ENCODE measurements at places on chromosomes 1 and 21.

GRCh38 chr1:186046437-186047211 lies 312.4 kb downstream of the HMCN1 start:
- DNase-seq: no peak

DNA sequence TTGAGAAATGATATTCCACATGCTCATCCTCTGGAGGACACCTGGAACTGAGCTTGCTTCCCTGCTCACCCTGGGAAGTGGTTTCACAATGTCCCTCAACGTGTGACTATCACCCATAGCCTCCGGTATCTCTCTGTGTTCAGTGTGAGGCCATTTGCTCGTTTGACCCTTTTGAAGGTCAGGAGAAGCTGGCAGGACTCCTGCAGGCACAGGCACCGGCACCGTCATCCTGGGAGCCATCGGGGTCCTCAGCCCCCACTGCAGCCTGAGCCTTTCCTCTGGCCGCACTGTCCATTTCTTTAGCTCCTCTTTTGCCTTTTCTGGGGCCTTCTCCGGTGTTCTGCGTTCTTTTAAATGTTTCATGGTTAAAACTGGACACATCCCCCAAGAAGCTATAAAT lies 159.6 kb upstream of the COL6A1 start:
- no peak for DNase-seq

- no peak for DNase-seq
Observed at GRCh38 chr1:90319918-90320317, 325.0 kb downstream of the ZNF326 start.

DNA sequence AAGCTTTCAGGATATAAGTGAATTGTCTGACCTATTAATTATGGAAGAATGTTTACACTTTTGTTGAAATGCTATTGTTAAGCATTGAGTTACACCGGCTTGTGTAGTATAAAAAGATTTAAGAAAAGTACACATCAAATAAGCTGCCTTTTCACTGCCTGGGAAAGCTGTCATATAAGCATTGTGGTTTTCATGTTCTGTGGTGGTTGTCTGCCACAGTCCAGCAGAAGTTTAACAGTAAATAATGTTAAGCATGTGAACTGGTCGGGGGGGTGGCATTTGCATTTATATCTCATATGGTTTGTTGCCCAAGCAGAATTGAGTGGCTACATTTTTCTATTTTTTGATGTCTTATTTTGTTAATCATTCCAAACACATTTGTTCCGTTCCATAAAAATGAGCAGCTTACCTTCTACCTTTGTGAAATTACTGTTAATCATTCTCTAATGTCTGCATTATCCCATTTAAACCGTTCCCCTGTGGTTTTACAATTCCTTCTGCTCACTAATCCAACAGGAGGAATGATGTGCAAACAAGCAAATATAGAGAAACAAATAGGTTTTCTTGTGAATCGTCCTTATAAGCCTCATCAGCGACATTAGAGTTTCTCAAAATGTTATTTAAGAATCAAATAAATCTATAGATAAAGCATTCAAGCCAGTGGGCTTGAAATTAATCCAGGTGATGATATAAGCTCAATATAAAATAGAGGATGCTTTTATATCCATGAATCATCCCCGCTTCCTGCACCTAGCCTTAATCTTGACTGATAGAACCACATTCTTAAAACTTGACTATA lies 160.8 kb upstream of the SAMSN1 start:
- DNase-seq: no peak

GRCh38 chr21:35400233-35400939 lies 351.3 kb upstream of the RUNX1 start:
- DNase-seq: peak; percentile 19

GRCh38 chr1:156663178-156663577 lies 14.0 kb downstream of the NES start:
- no peak for DNase-seq

- no peak for DNase-seq
Observed at GRCh38 chr1:149979972-149980540, 30.5 kb downstream of the OTUD7B start.

DNA sequence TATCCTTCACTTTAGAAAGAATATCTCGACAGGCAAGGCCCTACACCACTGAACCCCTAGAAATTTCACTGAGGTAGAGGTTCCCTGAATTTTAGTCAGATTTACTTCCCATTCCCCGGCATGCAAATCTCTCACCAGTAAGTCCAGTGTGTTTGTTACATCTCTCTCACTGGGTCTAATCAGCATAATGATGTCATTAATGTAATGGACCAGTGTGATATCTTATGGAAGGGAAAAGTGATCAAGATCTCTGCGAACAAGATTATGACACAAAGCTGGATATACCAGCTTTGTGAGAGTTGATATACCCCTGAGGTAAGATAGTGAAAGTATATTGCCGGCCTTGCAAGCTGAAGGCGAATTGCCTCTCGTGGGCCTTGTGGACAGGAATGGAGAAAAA lies 7.9 kb downstream of the RNU11 start:
- no peak for DNase-seq

DNA sequence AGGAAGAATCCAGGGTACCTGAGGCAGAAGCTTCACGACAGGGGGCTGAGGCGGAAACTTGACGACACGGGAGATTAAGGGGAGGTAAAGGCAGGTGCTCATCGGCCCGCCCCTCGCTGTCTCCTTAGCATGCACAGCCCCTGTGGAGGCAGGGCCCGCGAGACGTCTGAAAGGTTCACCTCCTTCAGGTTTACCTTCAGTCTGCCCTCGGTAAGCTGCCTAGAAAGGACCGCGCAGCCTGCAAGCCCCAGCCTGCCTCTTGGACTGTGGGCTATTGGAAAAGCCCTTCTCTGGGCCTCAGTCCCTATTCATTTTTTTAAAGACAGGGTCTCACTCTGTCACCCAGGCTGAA lies 28.5 kb downstream of the KNCN start:
- no peak for DNase-seq

- no peak for DNase-seq
Observed at GRCh38 chr1:32651461-32652073, 559 bp downstream of the RBBP4 start.

DNA sequence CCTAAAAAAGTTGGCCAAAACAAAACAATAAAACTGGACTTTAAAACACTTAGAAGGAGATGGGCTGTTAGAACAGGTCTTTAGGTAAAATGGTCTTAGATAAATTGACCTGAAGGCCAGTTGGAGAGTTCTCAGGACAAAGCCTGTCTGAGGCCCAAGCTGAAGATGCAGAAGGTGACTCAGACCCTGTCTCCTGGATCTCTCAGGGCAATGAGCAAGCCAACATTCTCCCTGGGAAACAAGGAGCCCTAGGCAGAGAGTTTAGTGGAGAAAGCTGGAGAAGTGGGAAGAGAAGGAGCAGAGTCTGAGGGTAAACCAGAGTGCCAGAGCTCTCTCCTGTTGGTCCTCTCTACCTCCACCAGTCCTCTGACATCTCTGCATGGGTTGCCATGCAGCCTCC lies 70.1 kb downstream of the FCRL5 start:
- DNase-seq: no peak

- DNase-seq: no peak
Observed at GRCh38 chr1:178452013-178452412, 44.8 kb downstream of the CLEC20A start.

- DNase-seq: no peak
Observed at GRCh38 chr1:235823684-235824083, 43.0 kb downstream of the LYST start.

- DNase-seq: no peak
Observed at GRCh38 chr1:47803815-47804501, 193.2 kb downstream of the TRABD2B start.

DNA sequence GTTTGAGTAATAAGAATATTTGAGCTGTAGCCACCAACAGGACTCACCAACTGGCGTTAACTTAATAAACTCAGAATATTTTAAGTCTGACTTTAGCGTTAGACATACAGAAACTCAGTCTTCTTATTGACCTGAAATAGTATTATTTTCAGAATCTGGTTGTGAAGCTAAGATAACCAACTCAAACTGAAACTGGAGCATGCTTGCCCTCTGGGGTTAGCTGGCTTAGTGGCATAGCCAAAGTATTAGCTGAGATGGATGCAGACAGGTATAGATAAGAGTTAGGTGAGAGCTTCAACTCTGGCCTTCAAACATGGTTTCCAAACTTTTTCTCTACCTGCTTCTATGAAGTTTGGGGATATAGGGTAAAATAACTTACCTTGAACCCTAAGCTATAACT lies 40.5 kb downstream of the AMY1C start:
- DNase-seq: no peak

GRCh38 chr1:7562729-7563605 lies 208.1 kb upstream of the VAMP3 start:
- no peak for DNase-seq

GRCh38 chr1:39625009-39625408 lies 14.4 kb downstream of the HEYL start:
- no peak for DNase-seq

GRCh38 chr21:35521852-35522505 lies 472.9 kb upstream of the RUNX1 start:
- DNase-seq: no peak

- DNase-seq: no peak
Observed at GRCh38 chr1:82845866-82846265, 1045.1 kb downstream of the ADGRL2 start.

GRCh38 chr21:35716876-35717565 lies 343.3 kb downstream of the SETD4 start:
- no peak for DNase-seq
